Caco-2 (cell line): ENCODE measurements at places on chromosomes 2 and 18.

- no peaks in the 10 kb centered on the region for H3K36me3 ChIP-seq
- H3K27me3 ChIP-seq, result no peaks in the 10 kb centered on the region
- H3K27ac ChIP-seq, result no peak overlapping the region
- H3K4me3 ChIP-seq, result no peak overlapping the region
- H3K4me1 ChIP-seq, result no peaks in the 10 kb centered on the region
- no peak for DNase-seq
Observed at GRCh38 chr2:96240341-96241038, 25.3 kb downstream of the TMEM127 start.

GRCh38 chr2:42105330-42106256 lies 57.8 kb downstream of the PKDCC start:
- H3K4me3 ChIP-seq, result no peak overlapping the region
- no peak for DNase-seq
- H3K36me3 ChIP-seq, result no peaks in the 10 kb centered on the region
- H3K27me3 ChIP-seq, result no peaks in the 10 kb centered on the region
- H3K27ac ChIP-seq, result no peak overlapping the region

- no peak for DNase-seq
- H3K27me3 ChIP-seq, result no peaks in the 10 kb centered on the region
- H3K4me3 ChIP-seq, result no peak overlapping the region
- H3K36me3 ChIP-seq, result peaks cover 4% of the 10 kb centered on the region
Observed at GRCh38 chr2:106140113-106140512, 54.0 kb downstream of the UXS1 start.

DNA sequence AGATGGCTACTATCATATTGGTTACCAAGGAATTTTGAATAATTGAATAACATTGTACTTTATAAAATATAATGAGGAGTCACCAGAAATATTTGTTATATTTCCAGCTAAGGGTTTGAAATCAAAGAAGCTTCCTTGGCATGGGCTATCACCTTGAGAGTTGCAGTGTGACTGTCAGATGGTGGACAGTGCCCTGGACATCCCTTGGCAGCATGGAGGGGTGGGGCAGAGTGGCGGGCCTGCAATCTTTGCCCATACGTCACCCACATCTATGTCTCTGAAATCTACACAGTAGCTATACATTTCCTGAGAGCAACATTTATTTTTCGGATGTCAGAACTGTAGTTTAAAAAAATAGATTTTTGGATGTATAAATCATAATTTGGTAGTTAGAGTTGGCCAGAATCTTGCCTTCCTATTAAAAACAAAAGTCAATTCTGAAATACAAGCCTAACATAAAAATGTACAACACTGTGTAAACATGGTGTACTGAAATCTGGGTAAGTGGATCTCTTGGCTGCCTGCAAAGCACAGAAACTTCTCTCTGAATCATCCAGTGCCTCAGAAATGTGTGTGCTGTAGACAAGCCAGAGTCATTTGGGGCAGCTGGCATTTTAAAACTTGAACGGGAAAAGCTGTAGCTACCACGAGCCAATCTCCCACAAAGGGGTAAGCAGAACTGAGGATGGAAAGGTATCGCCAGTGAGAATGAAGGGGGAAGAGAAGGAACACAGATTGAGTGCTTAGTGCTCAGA lies 124.2 kb upstream of the ARHGAP28 start:
- DNase-seq, result no peak
- H3K27me3 ChIP-seq, result no peaks in the 10 kb centered on the region
- H3K4me1 ChIP-seq, result no peaks in the 10 kb centered on the region
- H3K27ac ChIP-seq, result no peak overlapping the region
- no peaks in the 10 kb centered on the region for H3K36me3 ChIP-seq

- no peaks in the 10 kb centered on the region for H3K36me3 ChIP-seq
- H3K27me3 ChIP-seq, result no peaks in the 10 kb centered on the region
- H3K4me3 ChIP-seq, result no peak overlapping the region
- H3K4me1 ChIP-seq, result no peaks in the 10 kb centered on the region
- H3K27ac ChIP-seq, result no peak overlapping the region
- no peak for DNase-seq
Observed at GRCh38 chr18:45282101-45282812, 333.0 kb upstream of the SLC14A2 start.

- DNase-seq, result no peak
- no peak overlapping the region for H3K27ac ChIP-seq
- H3K36me3 ChIP-seq, result no peaks in the 10 kb centered on the region
- H3K27me3 ChIP-seq, result no peaks in the 10 kb centered on the region
Observed at GRCh38 chr18:77530732-77531131, 281.1 kb downstream of the GALR1 start.

- no peaks in the 10 kb centered on the region for H3K4me1 ChIP-seq
- H3K4me3 ChIP-seq, result no peak overlapping the region
- no peak for DNase-seq
- no peaks in the 10 kb centered on the region for H3K27me3 ChIP-seq
- no peak overlapping the region for H3K27ac ChIP-seq
Observed at GRCh38 chr18:25813110-25813509, 277.3 kb downstream of the SS18 start.

GRCh38 chr18:49725809-49726674 lies 87.3 kb downstream of the ACAA2 start:
- no peaks in the 10 kb centered on the region for H3K36me3 ChIP-seq
- peaks cover 71% of the 10 kb centered on the region for H3K4me1 ChIP-seq
- DNase-seq, result peak; percentile 78
- H3K4me3 ChIP-seq, result no peak overlapping the region
- H3K27ac ChIP-seq, result peak overlapping the region; percentile 95

DNA sequence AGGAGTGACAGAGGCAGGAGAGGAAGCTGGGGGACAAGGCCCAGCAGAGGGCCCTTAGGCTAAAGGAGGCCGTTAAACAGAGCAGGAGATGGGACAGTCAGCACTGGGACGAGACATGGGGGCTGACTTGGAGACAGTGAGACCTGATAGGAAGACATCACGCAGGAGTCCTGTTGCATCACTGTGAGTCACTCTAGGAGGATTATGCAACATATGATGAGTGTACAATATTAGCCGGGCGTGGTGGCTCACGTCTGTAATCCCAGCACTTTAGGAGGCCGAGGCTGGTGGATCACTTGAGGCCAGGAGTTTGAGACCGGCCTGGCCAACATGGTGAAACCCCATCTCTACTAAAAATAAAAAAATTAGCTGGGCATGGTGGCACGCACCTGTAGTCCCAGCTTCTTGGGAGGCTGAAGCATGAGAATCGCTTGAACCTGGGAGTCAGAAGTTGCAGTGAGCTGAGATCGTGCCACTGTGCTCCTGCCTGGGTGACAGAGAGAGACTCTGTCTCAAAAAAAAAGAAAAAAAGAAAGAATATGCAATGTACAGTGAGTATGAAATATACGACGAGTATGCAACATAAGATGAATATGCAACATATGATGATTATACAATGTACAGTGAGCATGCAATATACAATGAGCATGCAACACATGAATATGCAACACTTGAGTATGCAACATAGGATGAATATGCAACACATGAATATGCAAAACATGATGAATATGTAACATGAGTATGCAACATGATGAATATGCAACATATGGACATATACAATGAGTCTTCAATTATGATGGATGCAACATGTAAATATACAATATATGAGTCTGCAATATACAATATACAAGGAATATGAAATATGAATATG lies 83.3 kb upstream of the ID2 start:
- no peak overlapping the region for H3K4me3 ChIP-seq
- H3K27me3 ChIP-seq, result no peaks in the 10 kb centered on the region
- H3K27ac ChIP-seq, result peak overlapping the region; percentile 82
- H3K36me3 ChIP-seq, result no peaks in the 10 kb centered on the region

DNA sequence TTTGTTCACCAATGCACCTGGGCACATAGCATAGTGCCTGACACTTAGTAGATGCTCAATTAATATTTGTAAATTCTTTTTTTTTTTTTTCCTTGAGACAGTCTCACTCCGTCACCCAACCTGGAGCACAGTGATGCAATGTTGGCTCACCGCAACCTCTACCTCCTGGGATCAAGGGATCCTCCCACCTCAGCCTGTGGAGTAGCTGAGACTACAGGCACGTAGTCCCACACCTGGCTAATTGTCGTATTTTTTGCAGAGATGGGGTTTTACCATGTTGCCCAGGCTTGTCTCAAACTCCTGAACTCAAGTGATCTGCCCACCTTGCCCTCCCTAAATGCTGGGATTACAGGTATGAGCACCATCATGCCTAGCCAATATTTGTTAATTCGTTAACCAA lies 23.2 kb upstream of the LPIN2 start:
- no peak overlapping the region for H3K4me3 ChIP-seq
- no peaks in the 10 kb centered on the region for H3K27me3 ChIP-seq
- no peaks in the 10 kb centered on the region for H3K36me3 ChIP-seq
- DNase-seq, result no peak
- peaks cover 10% of the 10 kb centered on the region; the same call in 1 of the 2 replicates for H3K4me1 ChIP-seq

- H3K27me3 ChIP-seq, result no peaks in the 10 kb centered on the region
- no peak overlapping the region for H3K27ac ChIP-seq
- no peaks in the 10 kb centered on the region for H3K36me3 ChIP-seq
Observed at GRCh38 chr2:25050128-25050527, 8.3 kb downstream of the EFR3B start.

DNA sequence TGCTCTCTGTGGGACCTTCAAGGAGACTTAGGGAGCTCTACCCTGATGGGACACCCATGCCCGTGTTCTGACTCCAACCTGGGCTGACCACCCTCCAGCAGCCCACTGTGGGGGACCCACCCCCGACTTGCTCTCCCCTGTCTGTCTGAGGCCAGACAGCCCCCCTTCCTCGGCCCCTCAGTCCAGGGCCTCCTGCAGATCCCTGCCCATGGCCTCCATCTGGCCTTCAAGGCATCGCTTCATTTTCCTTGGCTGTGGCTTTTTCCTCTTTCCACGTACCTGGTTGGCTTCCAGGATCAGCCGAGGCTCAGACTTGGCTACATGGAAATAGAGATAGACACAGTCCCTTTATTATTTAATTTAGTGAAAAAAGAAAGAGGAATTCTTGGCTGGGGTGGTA lies 290.0 kb downstream of the CYP26B1 start:
- no peak for DNase-seq
- H3K36me3 ChIP-seq, result no peaks in the 10 kb centered on the region
- no peaks in the 10 kb centered on the region for H3K4me1 ChIP-seq
- peaks cover 2% of the 10 kb centered on the region for H3K27me3 ChIP-seq
- H3K27ac ChIP-seq, result no peak overlapping the region
- no peak overlapping the region for H3K4me3 ChIP-seq

- H3K36me3 ChIP-seq, result no peaks in the 10 kb centered on the region
- H3K27me3 ChIP-seq, result no peaks in the 10 kb centered on the region
- H3K4me1 ChIP-seq, result no peaks in the 10 kb centered on the region
- no peak for DNase-seq
- H3K4me3 ChIP-seq, result no peak overlapping the region
Observed at GRCh38 chr2:95722131-95722697, 130.4 kb downstream of the TRIM43 start.

GRCh38 chr2:112483042-112483473 lies 1.1 kb downstream of the TTL start:
- peak overlapping the region; percentile 90 for H3K4me3 ChIP-seq
- no peaks in the 10 kb centered on the region for H3K36me3 ChIP-seq
- peaks cover 5% of the 10 kb centered on the region; the same call in 1 of the 2 replicates for H3K4me1 ChIP-seq
- DNase-seq, result peak; percentile 29
- no peaks in the 10 kb centered on the region for H3K27me3 ChIP-seq
- peak overlapping the region; percentile 35 for H3K27ac ChIP-seq

- no peaks in the 10 kb centered on the region for H3K4me1 ChIP-seq
- no peaks in the 10 kb centered on the region for H3K27me3 ChIP-seq
- DNase-seq, result no peak
- H3K4me3 ChIP-seq, result no peak overlapping the region
- H3K36me3 ChIP-seq, result no peaks in the 10 kb centered on the region
- H3K27ac ChIP-seq, result no peak overlapping the region
Observed at GRCh38 chr2:212451786-212452231, 86.8 kb downstream of the ERBB4 start.

GRCh38 chr2:205868773-205869333 lies 186.6 kb downstream of the NRP2 start:
- no peak overlapping the region for H3K4me3 ChIP-seq
- no peak overlapping the region for H3K27ac ChIP-seq
- H3K27me3 ChIP-seq, result no peaks in the 10 kb centered on the region; the same call in 1 of the 2 replicates
- DNase-seq, result no peak

GRCh38 chr2:223043164-223043941 lies 8.6 kb upstream of the KCNE4 start:
- no peaks in the 10 kb centered on the region for H3K27me3 ChIP-seq
- no peak overlapping the region for H3K4me3 ChIP-seq
- H3K36me3 ChIP-seq, result no peaks in the 10 kb centered on the region
- H3K27ac ChIP-seq, result no peak overlapping the region
- no peak for DNase-seq
- 0 out of 2 replicates have a peak, but pooled peaks cover 5% of the 10 kb centered on the region for H3K4me1 ChIP-seq

DNA sequence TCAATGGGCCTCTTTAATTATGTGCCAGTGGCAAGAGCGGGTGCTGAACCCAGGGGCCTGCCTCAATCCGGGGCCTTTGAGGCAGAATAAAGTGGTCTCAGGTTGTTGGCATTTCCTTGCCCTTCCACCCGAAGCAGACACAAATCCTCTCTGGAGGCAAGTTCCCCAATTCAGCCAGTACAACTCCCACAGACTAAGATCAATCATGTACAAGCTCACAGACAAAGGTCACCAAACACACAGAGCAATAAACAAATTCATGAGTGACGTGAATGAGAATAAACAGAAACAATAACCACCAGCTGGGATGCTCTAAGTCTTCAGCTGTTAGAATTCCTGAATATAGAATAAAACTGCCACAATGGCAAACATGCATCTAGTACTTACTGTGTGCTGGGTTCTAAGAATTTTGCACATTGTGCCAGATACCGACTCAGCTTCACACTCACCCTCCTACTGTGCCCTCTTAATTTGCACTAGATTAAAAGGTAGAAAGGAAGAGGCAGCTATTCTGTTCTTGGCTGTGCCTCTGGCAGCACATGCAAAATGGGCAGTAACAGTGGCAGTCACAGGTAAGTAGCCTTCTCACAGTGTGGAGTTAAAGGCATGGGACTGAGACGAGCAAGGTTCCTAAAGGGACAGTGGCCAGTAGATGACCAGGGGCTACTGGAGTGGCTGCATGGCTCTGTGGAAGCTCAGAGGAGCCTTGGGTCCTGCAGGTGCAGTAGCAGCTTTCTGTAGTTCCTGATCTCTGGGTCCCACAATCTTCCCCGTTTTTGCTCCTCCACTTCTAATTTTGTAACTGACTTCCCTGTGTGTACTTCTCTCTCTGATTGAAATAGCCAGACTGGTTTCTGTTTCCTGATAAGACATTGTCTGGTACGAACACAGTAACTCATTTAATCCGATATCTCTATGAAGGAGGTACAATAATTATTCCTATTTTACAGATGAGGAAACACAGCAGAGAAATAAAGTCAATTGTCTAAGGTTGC lies 34.6 kb upstream of the IL1B start:
- no peaks in the 10 kb centered on the region for H3K27me3 ChIP-seq
- no peak for DNase-seq
- no peak overlapping the region for H3K4me3 ChIP-seq
- H3K27ac ChIP-seq, result no peak overlapping the region
- no peaks in the 10 kb centered on the region for H3K36me3 ChIP-seq

GRCh38 chr2:58098254-58099095 lies 51.9 kb downstream of the VRK2 start:
- H3K4me3 ChIP-seq, result no peak overlapping the region
- H3K27ac ChIP-seq, result no peak overlapping the region
- H3K36me3 ChIP-seq, result no peaks in the 10 kb centered on the region
- no peaks in the 10 kb centered on the region for H3K4me1 ChIP-seq
- DNase-seq, result no peak
- no peaks in the 10 kb centered on the region for H3K27me3 ChIP-seq
